Endodermal cell (in vitro differentiated cells): ENCODE measurements at places on chromosomes 12 and 14.
A peak's percentile ranks its signal among the peaks of the same experiment; 100 is the strongest.

GRCh38 chr14:94122438-94122837 is 7.0 kb downstream of the IFI27L2 start:
- DNase-seq: peak; percentile 24

GRCh38 chr12:121060149-121061001 is 21.3 kb upstream of the OASL start:
- DNase-seq: peak; percentile 86

- DNase-seq: peak; percentile 93
Measured at GRCh38 chr12:130161261-130162243, 712 bp upstream of the FZD10 start.

DNA sequence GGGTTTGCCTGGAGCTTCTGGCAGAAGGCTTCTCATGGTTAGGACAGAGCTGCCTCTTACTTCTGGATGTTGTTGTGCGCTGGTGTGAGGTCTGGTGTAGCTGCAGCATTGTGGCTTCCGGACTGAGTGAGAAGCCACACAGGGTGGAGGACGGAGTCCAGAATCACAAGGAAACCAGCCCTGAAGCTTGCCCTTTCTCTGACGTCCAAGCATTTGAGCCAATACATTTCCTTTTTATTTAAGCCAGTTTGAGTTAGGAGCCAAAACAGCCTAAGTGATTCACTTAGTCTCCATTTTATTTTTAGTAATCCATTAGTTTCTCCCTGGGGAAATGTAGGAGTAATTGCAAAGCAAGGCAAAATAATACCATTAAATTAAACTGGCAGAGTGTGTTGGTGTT is 402.4 kb upstream of the RGS6 start:
- DNase-seq: no peak

- DNase-seq: peak; percentile 65
Measured at GRCh38 chr14:49893309-49894213, 679 bp downstream of the ARF6 start.

DNA sequence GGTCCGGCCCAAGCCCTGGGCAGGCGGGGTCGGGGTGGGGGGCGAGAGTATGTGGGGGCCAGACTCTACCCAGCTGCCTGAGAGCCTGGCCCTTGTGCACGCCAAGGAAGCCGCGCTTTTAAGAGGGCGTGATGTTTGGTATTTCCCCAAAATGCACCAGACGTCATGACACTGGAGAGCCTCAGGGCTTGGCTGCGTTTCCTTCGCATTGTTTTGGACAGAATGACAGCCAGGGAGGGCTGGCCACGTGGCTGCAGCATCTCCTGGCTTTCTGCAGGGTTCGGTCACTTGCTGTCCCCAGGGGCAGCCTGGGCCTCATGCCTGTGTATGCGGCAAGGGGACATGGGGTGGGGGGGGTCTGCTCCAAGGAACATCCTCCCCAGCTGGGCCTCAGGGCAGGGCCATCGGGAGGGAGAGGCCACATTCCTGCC is 16.1 kb upstream of the NUDT14 start:
- DNase-seq: no peak

DNA sequence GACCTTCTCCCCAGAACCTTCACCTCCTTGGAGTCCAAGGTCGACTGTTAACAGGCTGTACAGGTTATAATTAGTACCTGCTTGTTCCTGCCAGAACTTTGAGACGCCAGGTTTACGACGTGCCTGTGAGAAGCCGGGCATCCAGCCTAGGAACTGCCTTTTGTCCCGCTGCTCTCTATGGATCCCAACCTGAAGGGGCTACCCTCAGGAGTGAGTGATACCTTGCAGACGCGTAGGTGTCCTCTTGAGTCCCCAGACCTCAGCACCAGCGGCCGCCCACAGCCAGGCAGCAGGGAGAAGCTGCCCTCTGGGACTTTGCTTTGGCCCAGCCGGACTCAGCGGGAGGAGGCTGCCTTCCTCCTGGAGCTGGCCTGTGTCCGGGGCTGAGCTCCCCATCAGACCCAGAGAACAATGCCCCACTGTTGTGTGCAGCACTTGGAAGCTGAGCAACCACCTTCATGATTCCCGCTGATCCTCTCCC is 16.2 kb downstream of the SYNE3 start:
- no peak for DNase-seq
